ENCODE measurements at places on chromosomes 5 and 9.

- DNase-seq = peak; percentile 68
Measured at GRCh38 chr5:73213566-73213998, 40.6 kb downstream of the TMEM174 start.

DNA sequence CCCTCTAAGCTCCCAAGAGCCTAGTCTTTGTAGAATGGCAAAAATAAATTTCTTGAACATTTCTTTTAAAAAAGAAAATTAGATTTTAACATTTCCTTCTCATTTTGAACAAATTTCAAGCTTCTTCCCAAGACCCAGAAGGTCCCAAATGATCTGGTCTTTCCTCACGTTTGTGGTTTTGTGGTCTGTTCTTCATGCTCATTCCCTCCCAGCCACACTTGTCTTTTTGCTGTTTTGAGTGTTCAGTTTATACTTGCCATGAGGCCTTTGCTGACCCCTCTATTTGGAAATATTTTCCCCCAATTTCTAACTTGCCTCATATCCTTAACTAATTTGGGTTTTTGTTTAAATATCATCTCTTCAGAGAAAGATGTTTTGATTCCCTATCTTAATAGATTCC is 133.4 kb upstream of the PAPPA start:
- no peak for DNase-seq

GRCh38 chr9:133160742-133161546 is 2.8 kb downstream of the GBGT1 start:
- DNase-seq = no peak

DNA sequence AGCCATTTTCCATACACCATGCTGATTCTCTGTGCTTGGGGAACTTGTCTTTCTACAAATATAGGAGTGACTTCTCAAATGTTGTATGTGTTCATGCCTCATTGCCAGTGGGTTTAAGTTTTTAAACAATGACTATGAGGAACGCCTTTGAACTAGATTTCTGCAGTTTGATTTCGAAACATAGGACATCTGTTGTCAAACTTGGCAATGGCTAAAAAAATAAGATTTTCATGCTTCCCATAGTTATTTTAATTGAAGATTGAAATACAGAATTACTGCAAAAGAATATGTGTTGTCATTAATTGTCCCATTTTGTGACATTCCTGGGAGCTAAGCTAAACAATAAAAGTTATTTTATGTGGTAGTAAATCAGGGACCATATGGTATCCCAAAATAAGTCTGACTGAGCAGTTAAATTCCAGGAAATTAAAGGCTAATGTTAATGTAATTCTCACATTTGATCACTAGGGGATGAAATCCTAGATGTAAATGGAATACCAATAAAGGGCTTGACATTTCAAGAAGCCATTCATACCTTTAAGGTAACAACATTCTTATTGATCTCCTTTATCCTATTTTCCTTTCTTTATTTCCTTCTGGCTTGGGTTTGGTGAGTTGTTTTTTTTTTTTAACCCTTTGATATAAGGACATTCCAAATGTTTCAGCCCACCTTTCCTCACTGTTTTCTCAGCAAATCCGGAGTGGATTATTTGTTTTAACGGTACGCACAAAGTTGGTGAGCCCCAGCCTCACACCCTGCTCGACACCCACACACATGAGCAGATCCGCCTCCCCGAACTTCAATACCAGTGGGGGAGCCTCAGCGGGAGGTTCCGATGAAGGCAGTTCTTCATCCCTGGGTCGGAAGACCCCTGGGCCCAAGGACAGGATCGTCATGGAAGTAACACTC is 116.7 kb downstream of the GOLPH3 start:
- DNase-seq = no peak

GRCh38 chr5:119417891-119418605 is 34.2 kb upstream of the HSD17B4 start:
- peak; percentile 77 for DNase-seq

DNA sequence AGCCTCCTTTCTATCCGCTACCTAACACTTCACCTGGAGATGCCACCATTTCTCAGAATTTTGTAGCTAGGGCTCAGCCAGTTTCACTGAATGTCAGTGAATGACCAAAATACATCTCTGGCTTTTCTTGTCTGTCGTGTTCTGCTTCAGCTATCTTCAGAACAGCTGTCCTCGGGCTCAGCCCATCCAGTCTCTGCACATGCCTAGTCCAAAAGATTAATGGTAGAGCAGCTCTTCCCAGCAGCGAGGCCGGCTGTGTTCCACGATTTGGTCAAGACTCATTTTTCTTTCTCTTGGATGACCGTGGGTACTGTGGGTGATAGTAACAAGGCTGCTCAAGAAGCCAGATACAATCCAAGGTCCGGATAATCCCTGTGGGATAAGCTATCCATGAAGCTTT is 342.8 kb downstream of the GABRG2 start:
- DNase-seq = no peak

DNA sequence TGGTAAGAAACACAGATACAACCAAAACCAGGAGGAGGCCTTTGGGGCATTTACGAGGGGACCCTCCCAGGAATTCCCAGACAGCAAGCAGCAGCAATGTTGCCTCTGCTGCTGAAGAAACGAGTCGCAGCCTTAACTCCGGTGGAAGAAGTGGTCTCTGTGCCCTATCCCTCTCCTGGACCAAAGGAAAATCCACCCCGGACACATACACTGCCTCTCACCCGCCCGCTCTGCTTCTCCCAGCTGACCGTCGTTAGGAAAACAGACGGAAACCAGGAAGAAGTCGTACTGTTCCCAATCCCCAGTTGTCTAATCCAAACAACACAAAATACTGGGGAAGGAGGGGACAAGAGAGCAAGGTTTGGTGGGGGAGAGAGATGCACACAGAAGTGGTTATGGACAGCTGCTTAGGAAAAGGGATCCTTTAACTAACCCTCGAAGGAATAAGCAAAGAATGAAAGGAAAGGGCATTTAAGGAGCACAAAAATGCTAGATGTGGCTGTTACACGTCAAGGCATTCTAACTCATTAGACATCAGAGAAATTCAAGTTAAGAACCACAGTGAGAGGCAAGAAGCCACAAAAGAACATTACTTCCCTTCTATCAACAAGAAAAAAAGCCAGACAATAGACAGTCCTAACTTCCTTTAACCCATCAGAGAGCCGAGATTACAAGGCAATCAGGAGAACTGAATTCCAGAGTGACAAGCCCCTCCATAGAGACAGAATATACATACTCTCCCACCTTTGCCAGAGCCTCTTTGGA is 71.9 kb downstream of the ACTL7B start:
- DNase-seq = no peak

- DNase-seq = peak; percentile 70
Measured at GRCh38 chr5:126938466-126938865, 91.9 kb downstream of the MARCHF3 start.

GRCh38 chr5:1111241-1111726 is 579 bp downstream of the SLC12A7 start:
- DNase-seq = no peak

GRCh38 chr5:60354311-60354710 is 345.7 kb downstream of the DEPDC1B start:
- no peak for DNase-seq

DNA sequence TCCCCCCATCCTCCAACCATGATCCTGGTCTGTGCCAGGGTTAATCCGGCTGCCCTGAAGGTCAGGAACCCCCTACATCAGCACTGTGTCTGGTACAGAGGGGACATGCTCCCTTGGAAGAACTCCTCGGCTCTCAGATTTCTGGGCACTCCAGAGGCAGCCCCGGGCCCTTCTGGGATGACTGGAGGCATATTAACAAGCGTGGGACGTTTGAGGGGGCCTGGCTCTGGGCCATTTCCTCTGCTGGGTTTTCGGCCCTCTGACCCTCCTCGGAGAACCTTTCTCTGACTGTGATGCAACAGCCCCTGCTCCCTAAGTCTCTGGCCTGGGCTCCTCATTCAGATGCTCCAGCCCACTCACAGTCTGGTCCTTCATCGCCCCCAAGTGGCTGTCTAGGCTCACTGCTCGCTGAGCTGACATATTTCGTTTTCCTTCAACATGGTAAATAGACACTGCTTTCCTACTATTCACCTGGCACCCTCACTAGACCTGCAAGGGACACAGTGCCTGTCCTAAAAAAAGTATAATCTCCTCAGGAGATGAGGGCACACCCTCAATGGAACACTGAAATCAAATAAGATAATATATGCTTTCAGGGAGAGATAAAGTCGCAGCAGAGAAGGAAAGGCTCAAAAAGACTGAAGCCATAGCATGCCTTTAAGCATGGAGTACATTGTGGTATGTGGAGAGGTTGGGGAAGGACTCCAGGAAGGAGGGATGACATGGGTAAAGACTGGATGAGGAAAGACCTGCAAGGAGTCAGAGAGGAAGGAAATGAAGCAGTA is 404.7 kb upstream of the TRPC7 start:
- peak; percentile 44 for DNase-seq

GRCh38 chr9:23823269-23823668 is 2.8 kb downstream of the ELAVL2 start:
- DNase-seq = no peak

DNA sequence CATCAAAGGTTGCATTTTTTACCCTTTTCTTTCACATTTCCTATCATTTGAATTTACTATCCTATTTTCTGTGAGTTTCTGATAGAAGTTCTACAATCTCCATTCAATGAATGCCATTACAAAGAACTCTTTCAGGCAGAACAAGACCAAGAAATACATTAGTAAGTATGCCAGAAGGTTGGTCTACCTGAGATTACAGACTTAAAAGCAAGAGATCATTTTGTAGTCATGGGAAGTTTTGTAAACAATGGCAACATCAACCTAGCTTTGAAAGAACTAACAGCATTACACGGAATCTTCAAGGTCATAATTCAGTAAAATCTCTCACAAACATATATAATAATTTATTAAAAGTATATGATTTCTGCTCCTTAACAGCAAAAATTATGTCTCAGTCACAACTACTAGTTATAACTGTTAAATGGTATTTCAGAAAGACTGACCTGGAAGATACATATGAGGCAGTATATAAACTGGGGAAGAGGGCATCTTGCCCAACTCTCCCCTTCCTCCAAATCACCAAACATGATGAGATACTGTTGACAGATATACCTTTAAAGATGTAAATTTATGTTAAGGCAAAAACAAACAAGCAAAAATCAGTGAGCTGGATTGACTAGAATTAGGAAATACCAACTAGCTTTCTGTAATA is 23.3 kb downstream of the TMEM161B start:
- DNase-seq = no peak

GRCh38 chr5:96885518-96886338 is 9.4 kb downstream of the ERAP2 start:
- DNase-seq = no peak

- no peak for DNase-seq
Measured at GRCh38 chr5:108749128-108749861, 1.6 kb downstream of the FER start.

GRCh38 chr9:118028225-118028624 is 324.0 kb downstream of the TLR4 start:
- DNase-seq = no peak

GRCh38 chr9:134690946-134691694 is 49.5 kb downstream of the COL5A1 start:
- no peak for DNase-seq

DNA sequence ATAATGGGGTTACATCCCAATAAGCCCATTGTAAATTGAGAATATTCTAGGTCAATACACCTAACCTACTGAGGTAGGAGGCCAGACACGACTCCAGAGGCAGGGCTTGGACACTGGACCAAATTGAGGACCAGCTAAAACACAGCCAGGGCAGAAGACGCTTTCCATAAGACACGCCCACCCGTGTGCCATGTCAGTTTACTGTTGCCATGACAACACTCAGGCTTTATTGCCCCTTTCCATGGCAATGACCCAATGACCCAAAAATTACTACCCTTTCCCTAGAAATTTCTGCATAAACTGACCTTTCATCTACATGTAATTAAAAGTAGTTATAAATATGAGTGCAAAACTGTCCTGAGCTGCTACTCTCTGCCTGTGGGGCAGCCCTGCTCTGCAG is 31.5 kb downstream of the SLC22A4 start:
- no peak for DNase-seq

- DNase-seq = no peak
Measured at GRCh38 chr9:120308495-120308894, 271.5 kb downstream of the CDK5RAP2 start.

DNA sequence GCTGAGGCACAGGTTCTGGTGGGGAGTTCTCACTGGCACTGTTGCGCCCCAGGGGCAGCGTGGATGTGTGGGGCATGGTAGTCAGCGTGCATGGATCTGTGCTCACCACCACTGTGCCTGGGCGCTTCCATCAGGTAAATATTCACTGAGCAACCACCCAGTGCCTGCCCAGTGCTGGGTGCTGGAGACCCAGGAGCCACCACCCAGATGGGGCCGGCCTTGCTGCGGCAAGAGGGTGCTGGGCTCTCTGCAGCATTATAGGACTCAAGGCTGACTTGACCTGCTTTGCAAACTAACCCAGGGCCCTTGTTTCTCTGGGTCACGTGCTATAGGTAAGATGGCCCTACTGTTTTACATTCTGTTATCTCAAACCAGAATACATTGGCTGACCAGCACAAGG is 60.5 kb downstream of the DAP start:
- no peak for DNase-seq

- DNase-seq = no peak
Measured at GRCh38 chr5:134086943-134087305, 27.6 kb upstream of the TCF7 start.

DNA sequence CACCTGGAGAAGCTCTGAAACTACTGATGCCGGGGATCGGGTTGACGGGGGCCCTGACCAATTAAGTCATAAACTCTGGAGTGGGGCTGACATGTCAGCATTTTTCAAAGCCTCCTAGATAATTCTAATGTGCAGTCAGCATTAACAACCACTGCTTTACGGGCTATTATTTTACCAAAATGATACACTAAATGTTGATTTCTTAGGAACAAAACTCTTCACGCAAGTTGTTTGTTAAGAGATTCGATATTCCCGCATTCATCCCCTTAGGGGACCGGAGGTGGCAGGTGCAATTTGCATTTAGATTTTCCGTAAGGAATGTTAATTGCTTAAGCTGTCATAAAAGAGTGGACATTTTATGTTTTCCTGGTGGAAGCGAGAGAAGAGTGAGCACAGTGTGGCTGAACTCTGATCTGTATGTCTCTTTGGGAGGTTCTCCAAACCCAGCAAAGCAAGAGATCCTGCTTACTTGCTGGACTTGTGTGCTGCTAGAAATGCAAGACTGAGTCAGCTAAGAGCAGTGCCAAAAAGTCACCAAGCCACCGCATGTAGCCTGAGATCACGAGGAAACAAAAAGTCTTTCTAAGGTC is 77.6 kb downstream of the UGCG start:
- peak; percentile 29 for DNase-seq

GRCh38 chr5:43772458-43772763 is 169.4 kb downstream of the NNT start:
- no peak for DNase-seq

- no peak for DNase-seq
Measured at GRCh38 chr9:89413963-89414638, 83.8 kb downstream of the SEMA4D start.

- no peak for DNase-seq
Measured at GRCh38 chr9:29311221-29311620, 1737.9 kb upstream of the C9orf72 start.

- no peak for DNase-seq
Measured at GRCh38 chr5:44246986-44247385, 142.2 kb downstream of the FGF10 start.
